ENCODE measurements at places on chromosomes 16 and 17.

DNA sequence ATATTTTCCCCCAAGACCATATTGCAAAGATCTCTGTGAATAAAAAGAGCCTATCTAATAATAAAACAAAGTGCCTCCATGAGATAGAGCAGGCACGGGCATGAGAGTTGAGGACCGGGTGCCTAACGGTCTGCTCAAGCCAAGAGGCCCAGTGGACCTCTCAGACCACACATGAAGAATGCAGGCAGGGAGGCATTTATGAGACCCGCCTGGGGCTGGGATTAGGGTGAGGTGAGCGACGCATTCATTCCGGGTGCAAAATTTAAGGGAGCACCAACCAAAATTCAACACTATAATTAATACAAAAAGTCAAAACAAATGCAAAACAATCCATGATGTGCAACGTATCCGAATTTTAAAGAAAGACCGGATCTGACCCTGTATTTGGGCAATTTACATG, 108.5 kb downstream of the MAF start:
- DNase-seq: no peak

GRCh38 chr16:12447556-12447955, 356.1 kb downstream of the CPPED1 start:
- DNase-seq: no peak

DNA sequence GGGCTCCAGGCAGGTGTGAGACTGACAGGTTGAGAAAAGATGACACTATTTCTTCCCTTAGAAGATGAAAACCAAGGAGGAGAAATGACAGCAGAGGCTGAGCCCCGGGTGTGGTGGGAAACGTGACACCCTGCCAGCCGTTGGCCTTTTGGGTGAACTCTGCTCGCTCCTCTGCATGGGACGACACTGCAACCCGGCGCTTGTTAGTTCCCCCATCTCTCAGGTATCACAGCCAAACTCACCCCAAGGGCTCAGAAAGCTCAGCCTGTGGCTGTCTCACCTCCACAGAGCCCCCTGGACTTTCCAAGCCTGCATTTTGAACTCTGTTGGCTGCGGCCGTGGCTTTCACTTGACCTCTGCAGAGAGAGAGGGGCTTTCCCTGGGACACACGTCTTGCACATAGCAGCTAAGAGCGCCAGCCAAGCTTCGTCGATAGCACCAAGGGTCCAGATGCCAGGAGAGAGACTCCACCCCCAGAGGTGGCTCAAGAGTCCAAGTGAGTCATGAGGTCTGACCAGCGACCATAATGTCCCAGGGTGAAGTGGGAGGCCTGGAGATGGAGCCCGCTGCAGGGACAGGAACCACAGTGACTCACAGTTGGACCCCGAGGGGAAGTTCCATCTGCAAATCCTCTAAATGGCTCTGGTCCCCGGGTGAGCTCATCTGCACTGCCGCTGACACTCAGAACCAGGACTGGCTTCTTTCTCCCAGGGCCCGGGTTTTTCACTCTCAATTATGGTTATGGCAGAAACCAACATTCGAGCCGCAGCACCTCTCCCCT, 301.9 kb downstream of the SOX9 start:
- DNase-seq: no peak

DNA sequence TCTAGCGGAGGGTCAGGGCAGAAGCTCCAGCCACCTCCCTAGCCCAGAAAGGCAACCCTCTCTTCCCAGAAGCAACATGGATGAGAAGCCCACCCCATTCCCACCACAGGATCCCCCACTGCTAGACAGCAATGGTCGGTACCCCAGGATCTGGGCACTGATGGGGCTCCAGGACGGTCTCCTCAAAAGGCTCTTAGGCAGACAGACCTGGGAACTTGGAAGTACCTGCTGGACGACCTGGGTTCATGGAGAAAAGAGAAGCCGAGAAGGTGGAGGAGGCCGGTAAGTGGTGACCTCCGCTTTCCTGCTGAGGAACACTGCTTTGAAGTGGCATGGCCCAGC, 96.6 kb downstream of the TBC1D16 start:
- no peak for DNase-seq

- DNase-seq: no peak
Measured at GRCh38 chr17:42138749-42139492, 15.9 kb downstream of the RAB5C start.

- no peak for DNase-seq
Measured at GRCh38 chr16:87582216-87582965, 19.9 kb upstream of the JPH3 start.

GRCh38 chr17:68771867-68772515, 170.8 kb upstream of the FAM20A start:
- peak; percentile 45 for DNase-seq

- peak; percentile 90 for DNase-seq
Measured at GRCh38 chr17:66508896-66509844, 206.8 kb downstream of the PRKCA start.

DNA sequence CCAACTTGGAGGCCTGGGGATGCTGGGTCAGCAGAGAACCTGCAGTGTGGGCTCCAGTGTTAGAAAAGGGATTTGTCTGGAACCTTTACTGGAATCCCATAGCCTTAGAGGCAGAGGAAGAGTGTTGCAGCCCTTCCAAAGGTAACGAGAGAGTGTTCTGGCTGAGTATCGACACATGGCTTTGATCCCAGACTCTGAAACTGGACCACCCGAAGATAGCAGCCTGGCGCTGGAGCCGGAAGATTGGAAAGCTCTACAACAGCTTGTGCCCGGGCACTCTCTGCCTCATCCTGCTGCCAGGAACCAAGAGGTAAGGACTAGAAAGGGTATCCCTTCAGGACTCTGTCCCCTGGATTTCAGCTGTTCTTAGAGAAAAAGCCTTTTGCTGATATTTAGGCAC, 39.7 kb downstream of the REXO5 start:
- no peak for DNase-seq

- no peak for DNase-seq
Measured at GRCh38 chr16:53090591-53091411, 36.0 kb downstream of the CHD9 start.

- DNase-seq: no peak
Measured at GRCh38 chr17:73890831-73891405, 246.7 kb upstream of the SDK2 start.

- no peak for DNase-seq
Measured at GRCh38 chr16:51155199-51155607, 4.1 kb upstream of the SALL1 start.

GRCh38 chr17:81401723-81402529, 6.7 kb downstream of the BAHCC1 start:
- DNase-seq: no peak

- DNase-seq: no peak
Measured at GRCh38 chr16:30645727-30646126, 5.0 kb upstream of the PRR14 start.

GRCh38 chr17:50719924-50720794, 756 bp downstream of the LUC7L3 start:
- DNase-seq: peak; percentile 63

- DNase-seq: peak; percentile 97
Measured at GRCh38 chr16:1331712-1332617, 1.5 kb upstream of the BAIAP3 start.

DNA sequence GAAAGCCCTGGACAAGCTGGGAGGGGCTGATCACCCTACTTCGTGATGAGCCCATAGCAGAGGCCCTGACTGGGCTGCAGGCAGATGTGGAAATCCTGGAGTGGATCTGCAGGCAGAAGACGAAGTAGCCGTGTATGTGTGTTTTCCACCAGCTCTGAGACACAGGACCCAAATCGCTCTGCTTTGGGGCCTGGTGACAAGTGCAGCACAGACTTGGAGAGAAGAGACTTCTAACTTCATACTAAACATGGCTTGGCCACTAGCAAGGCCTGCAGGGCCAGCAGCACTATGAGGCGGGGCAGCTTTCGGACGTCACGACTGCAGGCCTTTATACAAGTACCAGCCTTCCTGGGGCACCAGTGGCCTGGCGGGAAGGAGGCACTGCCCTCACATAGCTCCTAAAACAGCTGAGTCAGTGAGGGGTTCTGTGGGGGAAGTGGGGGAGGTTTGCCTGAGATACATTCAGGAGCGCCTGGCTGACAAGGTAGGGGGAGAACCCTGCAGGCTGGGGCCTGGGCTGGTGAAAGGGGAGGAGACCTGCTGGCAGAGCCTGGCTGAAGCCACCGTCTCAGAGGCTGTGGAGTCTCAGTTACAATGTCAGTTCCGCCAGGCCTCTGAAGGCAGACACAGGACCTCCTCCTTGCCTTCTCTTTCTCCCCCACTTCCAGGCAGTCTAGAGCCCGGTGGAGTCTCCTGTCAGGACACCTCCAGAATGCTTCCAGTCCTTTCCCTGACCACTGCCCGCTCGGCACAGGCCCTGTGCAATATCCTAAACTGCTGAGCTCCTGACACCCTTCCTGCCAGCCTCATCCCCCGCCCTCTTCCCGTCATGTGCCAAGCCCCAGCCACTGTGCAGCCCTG, 73.4 kb downstream of the WSB1 start:
- no peak for DNase-seq

- DNase-seq: no peak
Measured at GRCh38 chr17:78426293-78426879, 47.9 kb downstream of the PGS1 start.

DNA sequence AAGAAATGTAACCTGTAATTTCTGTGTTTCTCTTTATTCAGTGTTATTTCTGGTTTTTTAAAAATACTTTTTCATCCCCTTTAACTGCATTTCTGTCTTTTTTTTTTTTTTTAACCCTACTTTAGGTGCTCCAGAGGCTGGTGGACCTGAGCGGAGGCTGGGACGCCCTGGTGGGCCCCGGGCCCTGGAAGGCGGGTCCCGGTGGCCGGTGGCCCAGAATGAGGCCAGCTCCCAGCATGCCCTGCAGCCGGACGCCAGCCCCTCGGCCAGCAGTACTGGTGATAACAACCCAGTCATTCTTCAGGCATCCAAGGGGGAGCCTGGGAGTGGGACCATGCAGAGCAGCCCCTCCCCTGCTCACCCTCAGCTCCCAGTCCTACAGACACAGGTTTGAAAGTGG, 1.5 kb downstream of the SRCAP start:
- DNase-seq: no peak

DNA sequence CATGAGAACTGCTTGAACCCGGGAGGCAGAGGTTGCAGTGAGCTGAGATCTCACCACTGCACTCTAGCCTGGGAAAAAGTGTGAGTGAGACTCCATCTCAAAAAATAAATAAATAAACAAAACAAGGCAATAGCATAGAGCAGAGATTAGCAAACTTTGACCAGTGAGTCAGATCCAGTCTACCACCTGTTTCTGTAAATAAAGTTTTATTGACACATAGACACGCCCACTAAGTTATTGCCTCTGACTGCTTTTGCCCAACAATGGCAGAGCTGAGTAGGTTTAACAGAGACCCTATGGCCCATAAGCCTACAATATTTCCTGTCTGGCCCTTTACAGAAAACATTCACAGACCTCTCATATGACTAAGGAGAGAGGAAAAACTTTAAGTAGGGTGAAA, 44.3 kb downstream of the XYLT1 start:
- DNase-seq: no peak

GRCh38 chr17:43817826-43818225, 15.1 kb downstream of the MPP3 start:
- DNase-seq: no peak

GRCh38 chr17:42880776-42881310, 19.8 kb upstream of the G6PC1 start:
- DNase-seq: no peak

DNA sequence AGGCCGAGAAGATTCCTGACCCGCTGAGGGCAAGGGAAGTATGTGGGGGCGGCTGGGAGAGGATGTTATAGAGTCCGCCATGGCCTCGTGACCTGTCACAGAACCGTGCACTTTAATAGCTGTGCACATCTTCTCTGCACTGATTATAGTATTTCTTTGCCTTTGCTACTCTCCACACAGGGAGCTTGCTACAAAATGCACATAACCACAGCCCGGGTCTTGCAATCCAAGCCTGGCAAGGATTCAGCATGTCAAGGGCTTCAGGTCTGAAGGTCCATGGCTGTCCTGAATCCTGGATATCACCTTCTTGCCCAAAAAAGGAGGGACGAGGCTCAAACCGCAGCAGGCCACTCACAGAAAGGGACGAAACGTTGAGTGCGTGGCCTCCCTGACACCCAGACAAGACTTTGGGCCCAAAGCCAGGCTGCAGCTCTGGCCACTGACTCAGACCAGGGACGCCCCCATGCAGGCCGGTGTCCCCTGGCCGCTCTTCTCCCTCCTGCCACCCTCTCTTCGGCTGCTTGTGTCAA, 43.7 kb downstream of the USP22 start:
- no peak for DNase-seq

DNA sequence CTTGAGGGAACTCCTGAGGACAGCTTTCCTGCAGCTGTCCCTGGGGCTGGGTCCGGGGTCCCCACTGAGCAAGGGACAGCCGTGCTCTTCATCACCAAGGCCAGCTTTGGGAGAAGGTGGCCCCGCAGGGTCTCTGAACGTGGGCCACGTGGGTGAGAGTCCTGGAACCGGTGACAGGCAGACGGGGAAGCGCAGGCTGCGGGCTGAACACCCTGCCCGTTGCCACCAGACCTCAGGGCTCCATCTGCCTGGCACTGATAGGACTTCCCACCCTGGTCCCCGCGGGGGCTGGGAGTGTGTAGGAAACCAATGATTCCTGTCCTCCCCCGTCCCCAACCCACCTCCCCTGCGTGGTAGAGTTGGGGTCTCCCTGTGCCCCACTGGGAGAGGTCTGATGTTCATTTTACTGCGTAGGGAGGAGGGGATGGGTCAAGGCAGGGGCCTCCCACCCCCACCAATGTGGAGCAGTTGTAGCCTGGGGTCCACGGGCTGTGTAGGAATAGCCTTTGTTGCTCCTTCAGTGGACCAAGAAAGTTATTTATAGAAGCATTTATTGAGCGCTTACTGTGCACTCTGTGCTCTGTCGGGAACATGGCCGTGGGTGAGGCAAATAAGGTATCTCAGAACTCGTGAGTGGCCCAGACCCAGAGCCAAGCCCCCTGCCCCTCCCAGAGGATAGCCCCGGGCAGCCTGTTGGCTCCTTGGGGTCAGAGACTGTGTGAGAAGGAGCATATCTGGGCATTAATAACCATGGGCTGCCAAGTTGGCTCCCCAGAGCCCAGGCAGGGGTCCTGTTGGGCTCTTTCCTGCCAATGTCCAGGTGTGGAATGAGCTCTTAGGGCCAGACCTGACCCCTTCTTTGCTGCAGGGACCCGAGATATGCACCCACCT, 1.3 kb downstream of the ADGRG1 start:
- DNase-seq: no peak

GRCh38 chr17:68133346-68134045, 98.0 kb downstream of the KPNA2 start:
- DNase-seq: no peak

DNA sequence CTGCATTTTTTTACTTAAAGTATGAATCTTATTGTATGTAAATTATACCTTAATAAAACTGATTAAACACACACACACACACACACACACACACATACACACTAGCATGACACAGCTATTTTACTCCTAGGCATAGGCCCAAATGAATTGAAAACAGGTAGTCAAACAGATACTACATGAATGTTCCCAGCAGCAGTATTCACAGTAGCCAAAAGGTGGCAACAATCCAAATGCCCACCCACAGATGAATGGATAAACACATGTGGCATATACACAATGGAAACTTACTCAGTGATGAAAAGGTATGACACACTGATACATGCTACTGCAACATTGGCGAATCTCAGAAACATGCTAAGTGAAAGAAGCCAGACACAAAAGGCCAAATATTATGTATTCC, 223.5 kb downstream of the CYB561 start:
- no peak for DNase-seq

GRCh38 chr16:11135464-11135973, 120.5 kb downstream of the SOCS1 start:
- DNase-seq: no peak

Data from COR-L47 (cell line).